ENCODE measurements at places on chromosomes 11 and 22.

GRCh38 chr11:5225480-5225871 lies 1.4 kb downstream of the HBB start:
- no peak for DNase-seq

DNA sequence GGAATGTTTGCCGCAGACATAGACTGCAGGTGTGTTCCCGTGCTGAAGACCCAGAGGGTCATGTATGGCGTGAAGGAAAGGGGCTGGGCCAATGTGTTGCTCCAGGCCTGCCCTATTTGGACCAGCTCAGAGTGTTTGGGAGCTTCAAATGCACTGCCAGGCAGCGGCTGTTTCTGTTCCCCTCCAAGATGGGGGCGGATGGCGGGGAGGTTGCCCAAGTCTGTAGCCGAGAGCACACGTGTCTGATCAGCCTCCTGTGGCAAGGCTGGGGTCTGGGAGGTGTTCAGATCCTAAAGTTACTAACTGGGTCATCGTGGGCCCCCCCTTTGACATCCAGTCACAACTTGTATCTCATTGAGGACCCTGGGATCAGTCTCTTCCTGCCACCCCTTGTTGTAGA lies 45.5 kb downstream of the CACNA1I start:
- no peak for DNase-seq

DNA sequence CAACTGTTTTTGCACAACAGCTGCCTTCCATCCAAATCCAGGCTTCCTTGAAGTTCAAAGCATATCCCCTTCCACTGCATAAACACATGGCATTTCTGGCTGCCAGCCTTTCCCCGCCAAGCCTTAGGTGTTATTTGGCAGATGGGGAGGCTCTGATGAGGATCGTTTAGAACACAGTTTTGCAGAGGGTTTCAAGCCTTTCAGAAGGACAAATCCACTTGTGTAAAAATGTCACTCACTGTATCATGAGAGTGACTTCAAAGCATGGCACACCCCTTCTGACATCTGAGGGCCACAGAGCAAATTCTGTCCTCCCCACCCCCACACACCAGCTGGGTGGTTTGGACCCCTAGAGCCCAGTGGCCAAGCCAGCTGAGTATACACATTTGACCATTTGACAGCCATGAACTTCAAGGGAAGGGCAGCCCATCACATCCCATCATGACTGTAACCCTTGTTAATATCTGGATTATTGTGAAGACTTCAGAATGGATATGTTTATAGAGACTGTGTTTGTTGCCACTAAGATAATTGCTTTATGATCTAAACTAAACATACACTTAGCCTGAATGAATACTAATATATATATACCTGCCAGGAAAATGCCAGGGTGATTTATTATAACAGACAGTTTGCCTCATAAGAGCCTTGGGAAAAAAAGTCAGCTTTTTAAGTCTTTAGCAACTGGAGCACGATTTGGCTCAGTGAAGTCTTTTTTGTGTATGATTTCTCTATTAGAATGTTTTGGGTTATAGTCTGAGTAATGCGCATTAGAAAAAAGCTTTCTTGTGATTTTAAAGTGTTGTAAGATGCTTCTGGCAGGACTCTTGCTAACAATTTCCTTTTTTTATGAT lies 31.9 kb downstream of the FBLN1 start:
- no peak for DNase-seq

DNA sequence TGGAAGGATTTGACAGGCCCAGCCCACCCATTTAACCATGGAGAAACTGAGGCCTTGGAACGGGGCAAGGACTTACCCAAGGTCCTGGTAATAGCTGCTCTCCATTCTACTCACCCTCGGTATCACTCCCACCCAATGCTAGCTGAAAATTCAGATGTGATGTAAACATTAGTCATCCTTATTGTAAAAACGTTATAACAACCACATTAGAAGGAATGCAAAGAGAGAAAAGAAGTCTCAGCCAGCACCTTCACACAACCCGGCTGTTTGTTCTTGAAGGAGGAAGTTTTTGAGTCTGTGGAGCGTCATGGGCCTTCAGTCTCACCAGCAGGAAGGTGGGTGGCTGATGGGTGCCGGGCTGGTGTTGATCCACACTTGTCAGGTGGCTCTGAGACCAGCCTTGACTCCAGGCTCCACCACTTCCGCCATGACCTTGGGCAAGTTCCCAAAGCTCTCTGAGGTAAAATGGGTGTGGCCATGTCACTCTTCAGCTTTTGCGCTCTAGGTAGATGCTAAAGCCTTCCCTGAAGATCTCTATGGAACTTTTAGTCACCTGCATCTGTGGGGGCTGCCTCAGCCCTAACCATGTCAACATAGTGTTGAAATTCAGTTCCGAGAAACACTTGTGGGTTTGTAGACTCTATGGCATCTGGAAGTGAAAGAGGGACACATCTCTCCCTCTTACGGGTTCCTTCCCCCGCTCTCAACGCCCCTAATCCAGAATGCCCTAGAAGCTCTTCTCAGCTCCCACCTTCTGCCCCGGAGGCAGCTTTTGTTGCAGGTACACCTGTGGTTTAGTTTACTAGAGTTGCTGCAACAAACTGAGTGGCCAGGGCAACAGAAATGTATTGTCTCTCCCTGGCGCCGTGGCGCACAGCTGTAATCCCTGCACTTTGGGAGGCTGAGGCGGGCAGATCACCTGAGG lies 14.8 kb downstream of the CD6 start:
- DNase-seq: peak; percentile 94

DNA sequence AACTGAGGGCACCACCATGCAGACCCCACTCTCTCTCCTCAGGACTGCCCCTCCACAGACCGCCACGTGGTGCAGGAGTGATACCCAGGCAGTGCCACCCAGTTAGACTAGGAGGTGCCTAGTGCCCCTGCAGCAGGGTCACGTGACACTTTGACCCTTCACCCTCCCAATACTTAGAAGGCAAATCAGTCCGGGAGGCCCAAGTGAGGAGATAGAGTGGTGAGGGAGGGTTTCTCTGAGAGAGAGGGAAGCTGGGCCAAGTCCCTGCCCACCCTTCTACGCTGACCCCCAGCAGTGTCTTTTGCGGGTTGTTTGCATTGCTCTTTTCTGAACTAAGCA lies 84.6 kb downstream of the BUD13 start:
- no peak for DNase-seq

DNA sequence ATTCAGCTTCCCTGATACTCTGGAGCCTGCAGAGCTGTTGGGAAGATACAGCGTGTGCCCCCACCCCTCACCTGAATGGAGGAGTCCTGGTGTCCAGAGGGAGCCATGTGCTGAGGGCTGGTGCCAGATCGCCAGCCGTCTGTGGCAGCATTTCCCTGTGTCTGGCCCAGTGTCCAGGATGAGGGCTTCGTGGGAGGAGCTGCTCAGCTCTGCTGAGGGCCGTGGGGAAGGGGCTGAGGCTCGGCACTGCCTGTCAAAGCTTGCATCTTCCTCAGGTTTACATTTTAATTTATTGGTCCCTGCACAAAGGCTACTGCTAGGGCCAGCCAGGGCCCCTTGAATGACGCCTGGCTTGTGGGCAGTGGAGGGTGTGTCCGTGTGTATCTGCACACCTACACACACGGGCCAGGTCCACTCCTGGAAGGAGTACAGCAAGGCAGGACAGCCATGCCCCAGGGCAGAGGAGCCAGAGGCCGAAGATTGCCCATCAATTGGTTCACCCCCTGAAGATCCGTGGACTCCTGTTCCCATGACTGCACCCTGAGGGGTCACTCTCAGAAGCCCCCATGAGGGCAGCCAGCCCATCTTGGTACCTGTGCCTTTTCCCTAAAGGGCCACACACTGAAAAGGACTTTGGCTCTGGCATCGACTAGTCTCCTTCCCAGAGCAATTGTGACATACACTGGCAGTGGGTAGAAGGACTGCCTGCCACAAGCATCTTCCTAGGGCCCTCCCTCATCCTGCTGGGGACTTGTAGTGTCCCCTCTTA lies 107.7 kb upstream of the PARVA start:
- no peak for DNase-seq

DNA sequence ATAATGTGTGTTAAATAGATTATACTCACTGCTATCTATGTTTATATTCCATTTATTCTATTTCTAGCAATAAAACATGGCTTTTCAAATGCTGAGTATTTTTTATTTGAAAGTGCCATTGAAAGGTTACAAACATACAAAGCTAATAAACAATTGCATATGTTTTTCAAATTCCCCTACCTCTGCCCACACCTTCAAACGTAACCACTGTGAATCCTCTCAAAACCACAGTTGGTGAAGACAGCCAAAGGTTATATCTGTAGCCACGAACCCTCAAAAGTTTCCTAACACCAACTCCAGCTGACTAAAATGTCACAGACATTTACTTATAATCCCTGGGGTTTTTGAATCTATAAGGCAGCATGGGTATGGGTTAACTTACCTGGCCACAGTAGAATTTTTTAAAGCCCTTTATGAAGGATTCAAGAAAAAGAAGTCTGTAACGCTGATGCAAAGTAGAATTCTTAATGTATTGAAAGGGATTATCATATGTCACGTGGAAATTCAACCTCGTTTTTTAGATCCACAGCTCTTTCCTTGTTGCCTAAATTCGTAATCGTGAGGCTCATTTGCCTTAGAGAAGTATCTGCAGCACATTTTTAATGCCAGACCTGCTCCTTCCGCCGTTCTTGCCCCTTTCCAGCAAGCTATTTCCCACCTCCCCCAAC lies 122.5 kb upstream of the ZC3H12C start:
- peak; percentile 6 for DNase-seq

DNA sequence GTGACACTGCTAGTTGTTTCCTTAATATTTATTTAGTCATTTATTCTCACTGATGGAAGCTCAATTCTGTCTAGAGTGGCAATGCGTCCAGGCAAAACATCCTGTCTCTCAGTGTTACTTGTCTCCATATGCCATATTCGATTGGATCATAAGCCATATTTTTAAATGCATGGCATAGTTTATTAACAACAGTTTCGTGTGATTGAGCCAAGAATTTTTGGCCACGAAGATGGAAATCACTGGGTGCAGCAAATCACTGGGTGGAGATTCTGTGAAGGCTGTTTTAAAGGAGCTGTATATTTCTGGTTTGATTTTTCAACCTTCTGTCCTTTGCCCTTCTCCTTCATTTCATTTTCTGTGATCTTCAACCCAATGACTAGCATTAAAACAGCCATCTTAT lies 205.2 kb downstream of the JRKL start:
- DNase-seq: no peak

GRCh38 chr22:40472051-40472450 lies 101.7 kb downstream of the SGSM3 start:
- no peak for DNase-seq

DNA sequence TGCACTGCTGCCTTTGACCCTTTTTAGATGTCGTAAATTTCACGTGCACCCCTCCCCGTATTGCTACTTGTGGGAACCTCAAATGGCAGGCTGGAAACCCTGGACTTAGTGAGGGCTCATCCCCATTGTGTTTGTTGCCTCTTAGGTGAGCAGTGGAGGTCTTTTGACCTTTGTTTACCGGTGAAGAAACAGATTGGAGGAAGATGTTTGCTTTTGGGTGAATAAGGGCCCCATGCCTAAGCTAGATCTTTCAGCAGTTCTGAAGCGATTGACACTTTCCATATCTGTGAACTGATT lies 782 bp downstream of the SMARCB1 start:
- DNase-seq: no peak

- DNase-seq: peak; percentile 78
Observed at GRCh38 chr11:59754859-59755700, at the start of gene STX3. TSS of gene STX3 (plus strand) at chr11:59755376. CDS start at chr11:59755606, 230 bp downstream.

- DNase-seq: no peak
Observed at GRCh38 chr11:46176421-46176820, 55.2 kb upstream of the PHF21A start.
